ENCODE measurements at places on chromosomes 7 and 10.

DNA sequence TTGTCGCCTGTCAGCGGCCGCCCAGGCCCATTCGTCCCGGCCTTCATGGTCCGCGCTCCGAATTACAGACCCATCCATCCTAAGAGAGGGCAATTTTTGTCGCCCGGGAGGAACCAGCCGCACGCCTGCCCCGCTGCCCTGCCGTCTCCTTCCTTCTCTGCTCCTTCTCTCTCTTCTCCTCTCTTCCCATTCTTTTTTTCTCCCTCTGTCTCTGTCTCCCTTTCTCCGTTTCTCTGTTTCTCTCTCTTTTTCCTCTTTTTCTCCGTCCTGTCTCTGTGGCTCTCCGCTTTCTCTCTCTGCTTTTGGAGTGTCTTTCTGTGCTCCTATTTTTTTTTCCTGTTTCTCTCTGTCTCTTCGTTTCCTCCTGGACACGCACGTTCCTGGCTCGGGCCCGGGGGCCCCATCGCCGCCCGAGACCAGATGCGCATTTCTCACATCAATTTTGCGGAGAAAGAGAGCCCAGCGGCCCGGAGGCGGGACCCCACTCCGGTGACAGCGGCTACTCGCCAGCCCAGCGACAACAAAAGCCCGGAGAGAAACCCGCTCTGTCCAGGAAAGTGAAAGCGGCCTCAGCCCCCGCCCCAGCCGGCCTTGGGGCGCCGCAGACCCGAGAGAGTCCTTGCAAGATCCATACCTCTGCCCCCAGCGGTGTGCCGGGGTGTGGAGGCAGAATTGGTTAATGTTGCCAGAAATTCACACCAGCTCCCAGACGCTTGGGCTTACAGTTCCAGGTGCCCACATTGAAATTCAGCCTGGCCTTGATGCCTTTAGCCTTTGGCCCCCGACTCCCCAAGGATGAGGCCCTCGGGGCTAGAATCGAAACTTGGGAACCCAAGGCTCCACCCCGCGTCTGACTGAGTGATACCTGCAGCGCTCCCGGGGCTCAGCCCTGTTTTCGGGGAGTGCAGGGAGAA, 4.1 kb downstream of the LBX1 start:
- no peak for DNase-seq

DNA sequence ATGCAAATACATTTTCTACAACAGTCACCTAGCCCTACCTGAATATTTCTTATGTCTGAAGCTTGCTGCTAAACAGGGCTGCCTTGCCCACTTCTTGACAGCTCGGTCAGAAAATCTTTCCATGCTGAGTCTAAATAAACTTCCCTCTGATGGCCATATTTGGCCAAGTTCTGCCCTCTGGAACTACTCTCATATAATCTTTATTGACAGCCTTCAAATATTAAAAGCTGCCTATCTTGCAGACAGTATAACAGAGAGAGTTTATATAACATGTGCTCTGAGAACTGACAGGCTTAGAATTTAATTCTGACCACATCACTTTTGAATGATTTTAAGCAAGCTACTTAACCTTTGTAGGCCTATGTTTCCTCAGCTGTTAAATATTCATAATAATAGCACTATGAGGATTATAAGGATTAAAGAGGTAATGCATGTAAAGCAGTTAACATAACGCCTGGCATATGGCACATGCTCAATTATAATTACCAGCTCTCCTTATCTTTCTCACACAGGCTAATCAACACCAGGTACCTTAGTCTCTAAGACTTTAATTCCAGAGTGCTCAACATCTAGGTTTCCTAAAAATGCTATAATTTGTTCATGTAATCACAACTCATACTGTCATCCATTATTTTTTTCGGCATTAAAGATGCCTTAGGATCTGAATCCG, 334.1 kb downstream of the HPSE2 start:
- DNase-seq: no peak

- DNase-seq: peak; percentile 13
Measured at GRCh38 chr10:15485684-15486316, 114.7 kb upstream of the FAM171A1 start.

GRCh38 chr7:108503112-108504026, 22.6 kb downstream of the PNPLA8 start:
- DNase-seq: no peak

DNA sequence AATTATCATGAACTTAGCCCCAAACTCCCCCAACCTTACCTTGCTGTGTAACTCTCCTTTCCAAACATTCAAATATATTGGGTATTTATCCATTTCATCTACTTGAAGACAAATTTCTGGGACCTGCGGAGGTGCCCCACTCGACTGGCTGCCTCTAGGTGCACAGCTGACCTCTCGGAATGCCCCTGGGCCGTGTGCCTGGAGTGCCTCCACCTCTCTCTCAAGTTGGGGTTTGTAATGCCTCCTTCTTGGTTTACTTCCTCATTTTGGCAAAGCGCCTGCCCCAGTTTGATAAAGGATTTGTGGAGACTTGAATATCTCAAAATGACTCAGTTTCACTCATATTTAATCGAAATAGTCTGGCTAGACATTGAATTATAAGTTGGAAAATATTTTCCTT, 16.6 kb downstream of the ZNF777 start:
- DNase-seq: no peak

DNA sequence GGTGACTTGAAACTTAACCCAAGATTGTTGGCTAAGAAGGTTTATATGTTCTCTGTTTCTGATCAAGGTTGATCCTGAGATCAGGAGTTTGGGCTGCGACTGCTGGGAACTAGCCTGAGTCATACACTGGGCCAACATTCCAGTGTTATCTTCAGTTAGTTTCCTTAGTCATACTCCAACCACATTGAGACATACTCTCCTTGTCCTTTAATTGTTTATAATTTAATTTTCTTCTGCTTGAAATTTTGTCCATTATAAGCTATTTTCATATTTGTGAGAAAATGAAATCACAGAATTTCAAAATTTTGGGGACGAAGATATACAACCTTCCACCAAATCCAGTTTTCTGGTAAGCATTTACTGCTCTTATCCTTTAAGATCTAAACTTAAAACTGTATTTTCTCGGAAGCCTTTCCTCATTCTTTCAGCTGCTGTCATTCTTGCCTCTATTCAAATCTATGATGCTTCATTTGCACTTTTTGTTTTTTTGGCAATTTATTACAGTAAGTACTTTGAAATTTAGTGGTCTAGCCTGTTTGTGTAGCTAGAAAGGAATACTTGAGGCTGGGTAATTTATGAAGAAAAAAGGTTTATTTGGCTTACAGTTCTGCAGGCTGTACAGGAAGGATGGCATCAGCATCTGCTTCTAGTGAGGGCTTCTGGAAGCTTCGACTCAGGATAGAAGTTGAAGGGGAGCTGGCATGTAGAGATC, 63.4 kb upstream of the POT1 start:
- peak; percentile 95 for DNase-seq

DNA sequence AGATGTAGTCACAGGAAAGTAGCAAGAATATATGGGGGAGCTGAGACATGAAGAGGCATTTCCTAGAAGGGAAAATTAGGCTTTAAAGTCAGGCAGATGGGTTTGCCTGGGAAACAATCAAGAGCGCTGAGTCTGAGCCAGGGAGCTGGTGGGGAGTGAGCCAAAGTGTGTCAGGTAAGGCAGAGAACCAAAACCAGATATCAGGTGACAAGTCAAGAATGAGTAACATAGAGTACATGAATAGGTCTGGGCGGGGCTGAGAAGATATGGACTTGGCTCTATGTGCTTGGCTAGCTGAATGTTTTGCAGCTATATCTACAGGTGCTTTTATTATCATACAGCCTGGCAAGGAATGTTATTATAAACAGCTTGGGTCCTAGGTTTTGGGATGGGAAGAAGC, 49.3 kb downstream of the GPR141 start:
- no peak for DNase-seq

GRCh38 chr7:71885487-71885886, 526.7 kb downstream of the CALN1 start:
- DNase-seq: no peak

DNA sequence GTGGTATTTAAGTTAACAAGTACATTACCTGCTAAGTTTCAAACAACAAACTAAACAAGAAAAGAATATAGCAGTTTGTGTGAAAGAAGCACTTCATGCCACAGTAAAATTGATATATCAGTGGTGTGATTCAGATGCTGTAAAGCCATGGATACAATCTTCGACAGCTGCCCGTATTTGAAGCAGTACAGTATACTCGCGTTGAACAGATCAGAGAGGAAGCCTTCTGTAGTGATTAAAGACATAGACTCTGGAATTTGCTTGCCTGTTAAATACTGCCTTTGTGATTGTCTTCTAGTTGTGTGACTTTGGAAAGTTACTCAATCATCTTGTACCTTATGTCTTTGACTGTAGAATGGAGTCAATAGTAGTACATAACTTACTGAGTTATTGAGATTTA, 71.7 kb downstream of the CHRM2 start:
- no peak for DNase-seq

- no peak for DNase-seq
Measured at GRCh38 chr7:116593359-116594075, 68.7 kb downstream of the CAV1 start.

- no peak for DNase-seq
Measured at GRCh38 chr10:14172336-14172950, 158.3 kb downstream of the FRMD4A start.

GRCh38 chr10:132290631-132291030, 17.1 kb downstream of the STK32C start:
- no peak for DNase-seq

DNA sequence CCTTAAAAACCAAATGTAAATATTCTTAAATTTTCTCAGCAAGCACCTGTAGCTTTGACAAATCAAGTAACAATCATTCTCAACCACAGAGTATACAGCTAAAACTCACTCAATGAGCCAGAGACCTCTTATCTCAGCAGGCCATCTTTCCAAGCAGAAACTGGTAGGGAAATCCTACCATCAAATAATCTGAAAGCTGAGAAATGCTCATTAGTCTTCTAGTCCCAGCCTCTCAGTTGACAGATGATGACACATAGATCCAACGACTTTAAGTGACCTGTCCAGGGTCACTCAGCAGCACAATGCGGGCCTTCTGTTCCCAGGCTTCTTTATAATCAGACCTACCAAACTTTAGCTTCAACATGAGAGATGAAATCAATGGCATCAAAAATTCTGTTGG, 184.6 kb downstream of the SGMS1 start:
- no peak for DNase-seq

DNA sequence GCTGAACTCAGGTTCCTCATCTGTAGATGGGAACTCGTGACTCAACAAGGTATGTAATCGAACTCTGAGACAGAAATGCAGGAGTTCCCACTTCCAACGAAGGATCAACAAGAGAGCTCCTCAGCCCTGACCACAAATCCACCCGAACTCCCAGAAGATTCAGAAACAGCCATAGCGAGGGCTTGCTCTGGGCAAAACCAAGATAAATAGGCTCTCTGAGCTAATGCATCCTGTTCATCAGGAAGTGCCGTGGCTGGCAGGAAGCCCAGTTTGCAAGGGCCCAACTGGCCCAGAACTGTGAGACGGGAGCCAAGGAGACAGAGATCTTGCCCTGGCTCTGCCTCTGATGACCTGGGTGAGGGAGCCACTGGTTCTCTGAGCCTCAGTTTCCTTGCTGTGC, 141.7 kb upstream of the PFKP start:
- DNase-seq: peak; percentile 77

DNA sequence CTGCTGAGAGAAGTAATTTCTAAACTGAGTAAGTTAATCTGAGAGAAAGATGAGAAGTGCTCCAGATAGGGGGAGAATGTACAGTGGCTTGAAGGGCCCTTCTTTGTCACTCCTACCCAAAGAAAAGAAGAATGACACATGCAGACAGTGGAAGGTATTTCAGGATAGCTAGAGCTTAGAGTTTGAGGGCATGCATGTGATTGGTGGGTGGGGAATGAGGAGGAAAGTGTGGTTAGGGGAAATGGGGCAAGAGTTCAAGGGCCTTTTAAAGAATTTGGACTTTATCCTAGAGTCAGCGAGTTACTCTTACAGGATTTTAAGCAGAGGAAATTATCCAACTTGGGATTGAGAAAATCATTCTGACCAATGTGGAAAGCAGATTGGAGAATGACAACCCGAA, 50.0 kb downstream of the ANLN start:
- peak; percentile 18 for DNase-seq

DNA sequence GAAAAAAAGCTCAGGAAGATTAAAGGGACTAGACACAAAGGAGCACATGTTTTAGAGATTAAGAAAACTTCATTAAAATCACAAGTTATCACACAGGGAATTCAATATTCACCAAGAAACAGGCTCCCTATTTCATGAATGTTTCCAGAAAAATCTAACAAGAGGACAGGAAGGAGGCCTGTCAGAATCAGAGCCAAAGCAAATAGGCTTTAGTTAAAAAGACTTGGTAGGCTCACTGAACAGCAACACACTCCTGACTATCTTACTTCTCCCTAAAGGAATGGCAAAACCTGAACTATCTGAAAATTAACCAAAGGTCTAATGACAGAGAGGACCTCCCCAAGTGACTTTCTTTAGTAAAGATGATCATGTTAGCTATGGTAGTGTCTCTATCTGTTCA, 188.3 kb upstream of the MEOX2 start:
- no peak for DNase-seq

GRCh38 chr7:122412883-122413282, 108.3 kb upstream of the FEZF1 start:
- DNase-seq: peak; percentile 97

DNA sequence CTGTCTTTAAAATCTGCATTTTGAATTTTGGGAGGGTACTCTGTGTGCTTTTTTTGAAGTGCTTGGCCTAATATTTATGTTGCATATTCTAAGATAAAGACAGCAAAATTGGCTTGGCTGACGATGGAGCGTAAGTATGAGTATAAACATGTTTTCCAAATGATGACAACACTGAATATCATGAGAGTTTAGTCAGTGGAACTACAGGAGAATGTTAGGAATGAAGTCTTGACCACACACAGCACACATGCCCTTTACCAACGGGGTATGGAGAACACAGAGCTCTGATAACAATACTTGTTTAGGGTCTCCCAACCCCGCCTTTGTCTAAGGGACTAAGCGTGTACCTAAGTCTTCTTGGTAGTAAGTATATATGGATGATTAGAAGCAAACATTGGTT, 253.9 kb upstream of the FZD8 start:
- DNase-seq: peak; percentile 93

DNA sequence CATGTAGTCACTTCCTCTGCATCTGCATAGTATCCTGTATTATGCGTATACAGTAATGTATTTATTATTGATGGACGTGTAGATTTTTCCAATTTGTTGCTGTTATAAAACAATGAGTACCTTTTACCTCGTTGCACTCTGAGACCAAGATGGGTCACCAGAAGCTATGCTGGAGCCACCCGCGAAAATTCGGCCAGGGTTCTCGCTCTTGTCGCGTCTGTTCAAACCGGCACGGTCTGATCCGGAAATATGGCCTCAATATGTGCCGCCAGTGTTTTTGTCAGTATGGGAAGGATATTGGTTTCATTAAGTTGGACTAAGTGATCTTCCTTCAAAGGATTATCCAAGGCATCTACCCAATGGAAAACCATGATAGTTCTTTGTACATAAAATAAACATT, 1.0 kb downstream of the PSMC2 start:
- DNase-seq: no peak

Data from amniotic epithelial cell (primary cell).